Activated CD4-positive, alpha-beta T cell treated with anti-CD3 and anti-CD28 coated beads, Interleukin-2, amount 10 ng/mL, durations not matched to agents 24 days and 14 days (primary cell): ENCODE measurements at places on chromosomes 4 and X. TPM values are rescaled to one million over a fixed set of nuclear protein-coding genes. Genes with fewer than 3 reads are reported as not detected.

The GLUD2 gene
- 0.68 and 0.95 TPM in 2 replicates for total RNA-seq

The ETDB gene
- not detected in 2 replicates for total RNA-seq

The F8A3 gene
- 24.4 and 29.1 TPM in 2 replicates for total RNA-seq

DNA sequence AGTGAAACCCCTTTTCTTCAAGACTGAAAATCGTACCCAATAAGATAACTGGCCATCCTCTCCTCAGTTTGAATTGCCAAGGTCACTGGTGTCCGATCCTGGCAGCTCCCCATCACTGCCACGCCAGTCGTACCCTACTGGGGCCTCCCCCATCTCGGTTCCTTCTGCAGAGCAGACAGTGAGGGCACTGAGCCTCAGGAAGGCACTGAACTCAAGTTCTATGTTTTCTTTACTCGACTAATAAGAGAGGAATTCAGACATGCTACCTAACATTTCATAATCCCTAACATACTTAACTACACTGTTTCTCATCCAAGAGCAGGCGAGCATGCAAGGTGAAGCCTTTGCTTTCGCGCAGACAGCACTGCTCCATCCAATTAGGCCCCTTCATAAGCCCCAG lies 23.4 kb downstream of the ZFYVE28 start:
- no peaks in the 10 kb centered on the region for H3K36me3 ChIP-seq
- peaks cover 36% of the 10 kb centered on the region for H3K27me3 ChIP-seq
- no peak overlapping the region for H3K27ac ChIP-seq
- H3K4me1 ChIP-seq: peaks cover 13% of the 10 kb centered on the region
- no peak for DNase-seq
- no peak overlapping the region for H3K4me3 ChIP-seq
